EH (cell line): ENCODE measurements at places on chromosomes 6 and 20.

- DNase-seq: no peak
Observed at GRCh38 chr6:12968290-12968689, 251.7 kb downstream of the PHACTR1 start.

DNA sequence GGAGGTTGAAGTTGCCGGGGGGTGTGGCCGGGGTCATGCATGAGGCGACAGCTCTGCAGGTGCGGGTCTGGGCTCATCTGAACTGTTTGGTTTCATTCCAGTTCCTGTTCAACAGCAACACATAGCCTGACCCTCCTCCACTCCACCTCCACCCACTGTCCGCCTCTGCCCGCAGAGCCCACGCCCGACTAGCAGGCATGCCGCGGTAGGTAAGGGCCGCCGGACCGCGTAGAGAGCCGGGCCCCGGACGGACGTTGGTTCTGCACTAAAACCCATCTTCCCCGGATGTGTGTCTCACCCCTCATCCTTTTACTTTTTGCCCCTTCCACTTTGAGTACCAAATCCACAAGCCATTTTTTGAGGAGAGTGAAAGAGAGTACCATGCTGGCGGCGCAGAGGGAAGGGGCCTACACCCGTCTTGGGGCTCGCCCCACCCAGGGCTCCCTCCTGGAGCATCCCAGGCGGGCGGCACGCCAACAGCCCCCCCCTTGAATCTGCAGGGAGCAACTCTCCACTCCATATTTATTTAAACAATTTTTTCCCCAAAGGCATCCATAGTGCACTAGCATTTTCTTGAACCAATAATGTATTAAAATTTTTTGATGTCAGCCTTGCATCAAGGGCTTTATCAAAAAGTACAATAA is 72.5 kb downstream of the PTPN1 start:
- no peak for DNase-seq

DNA sequence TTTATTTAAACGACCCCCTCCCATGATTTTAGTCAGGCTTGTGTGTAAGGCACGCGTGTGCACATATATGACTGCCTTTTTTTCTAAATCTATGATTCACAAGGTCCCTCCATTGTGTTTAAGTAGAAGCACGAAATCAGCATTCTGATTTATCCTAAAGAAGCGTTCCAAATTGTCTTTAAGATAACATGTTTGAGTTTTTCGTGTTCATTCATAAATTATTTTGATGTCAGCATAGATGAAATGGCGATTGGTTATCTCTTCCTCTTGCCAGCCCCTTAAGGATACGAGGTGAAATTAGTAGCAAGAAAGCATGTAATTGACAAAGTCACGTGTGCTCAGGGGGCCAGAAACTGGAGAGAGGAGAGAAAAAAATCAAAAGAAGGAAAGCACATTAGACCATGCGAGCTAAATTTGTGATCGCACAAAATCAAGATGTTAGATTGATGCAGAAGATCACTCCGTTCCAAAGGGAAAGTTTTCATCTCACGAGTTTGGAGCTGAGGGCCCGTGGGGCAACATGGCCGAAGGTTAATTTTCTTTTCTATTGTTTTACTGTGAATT is at the start of gene LIN28B:
TSS of gene LIN28B (plus strand) at position 377 of the 564 bp plus-strand sequence. CDS start at position 521, 144 bp downstream.
- DNase-seq: no peak

- DNase-seq: no peak
Observed at GRCh38 chr6:131255911-131256310, 120.6 kb downstream of the AKAP7 start.

- peak; percentile 70 for DNase-seq
Observed at GRCh38 chr20:4112481-4113421, 97.4 kb upstream of the RNF24 start.

- DNase-seq: no peak
Observed at GRCh38 chr6:31531771-31532643, 3.2 kb downstream of the MCCD1 start.

- peak; percentile 46 for DNase-seq
Observed at GRCh38 chr6:21887231-21888185, 294.0 kb downstream of the SOX4 start.

DNA sequence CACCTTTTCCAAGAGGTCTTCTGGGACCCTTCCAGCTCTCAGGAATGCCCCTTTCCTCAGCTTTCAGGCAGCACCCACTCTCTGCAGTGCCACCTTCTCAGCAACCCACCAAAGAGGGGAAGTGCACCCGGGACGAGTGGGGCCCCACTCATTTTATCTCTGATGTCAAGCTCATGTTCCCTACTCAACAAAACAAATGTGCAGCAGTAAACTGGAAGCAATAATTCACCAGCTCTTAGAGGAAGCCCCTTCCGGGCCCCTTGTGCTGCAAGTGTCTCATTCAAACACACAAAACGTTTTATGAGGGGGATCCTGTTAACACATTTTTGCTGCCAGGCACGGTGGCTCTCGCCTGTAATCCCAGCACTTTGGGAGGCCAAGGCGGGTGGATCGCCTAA is 13.6 kb downstream of the GFOD1 start:
- DNase-seq: no peak
